Activated CD4-positive, alpha-beta T cell treated with anti-CD3 and anti-CD28 coated beads, Interleukin-2, amount 10 ng/mL, durations not matched to agents 24 days and 14 days (primary cell): ENCODE measurements at places on chromosomes 7 and 10. TPM values are rescaled to one million over a fixed set of nuclear protein-coding genes. Genes with fewer than 3 reads are reported as not detected.

DNA sequence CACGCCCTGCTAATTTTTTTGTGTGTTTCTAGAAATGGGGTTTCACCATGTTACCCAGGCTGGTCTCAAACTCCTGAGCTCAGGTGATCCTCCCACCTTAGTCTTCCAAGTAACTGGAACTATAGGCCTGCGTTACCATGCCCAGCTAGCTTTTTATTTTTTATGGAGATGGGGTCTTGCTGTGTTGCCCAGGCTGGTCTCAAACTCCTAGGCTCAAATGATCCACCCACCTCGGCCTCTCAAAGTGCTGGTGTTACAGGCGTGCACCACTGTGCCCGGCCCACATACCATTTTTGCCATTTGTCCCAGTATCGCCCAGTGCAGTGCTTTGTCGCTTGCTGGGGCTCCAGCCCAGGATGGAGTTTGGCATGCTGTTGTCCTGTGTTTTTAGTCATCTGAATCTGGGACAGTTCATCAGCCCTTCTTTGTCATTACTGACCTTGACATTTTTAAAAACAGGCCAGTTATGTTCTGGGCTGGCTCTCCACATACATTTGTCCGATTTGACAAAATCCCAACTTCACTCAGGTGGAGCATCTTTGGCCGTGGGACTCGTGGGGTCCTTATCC lies 16.7 kb downstream of the FOXK1 start:
- H3K4me1 ChIP-seq: peaks cover 12% of the 10 kb centered on the region
- DNase-seq: no peak
- H3K27ac ChIP-seq: no peak overlapping the region
- H3K4me3 ChIP-seq: no peak overlapping the region

- no peaks in the 10 kb centered on the region for H3K27me3 ChIP-seq
- no peaks in the 10 kb centered on the region for H3K4me1 ChIP-seq
- H3K27ac ChIP-seq: no peak overlapping the region
- H3K4me3 ChIP-seq: no peak overlapping the region
- no peak for DNase-seq
Observed at GRCh38 chr10:32400961-32401360, 45.0 kb upstream of the CCDC7 start.

- H3K36me3 ChIP-seq: no peaks in the 10 kb centered on the region
- H3K27me3 ChIP-seq: peaks cover 1% of the 10 kb centered on the region
- peak; percentile 84 for DNase-seq
- no peak overlapping the region for H3K27ac ChIP-seq
- no peak overlapping the region for H3K4me3 ChIP-seq
Observed at GRCh38 chr7:113710310-113711096, 208.3 kb downstream of the PPP1R3A start.

- no peaks in the 10 kb centered on the region for H3K36me3 ChIP-seq
- H3K4me3 ChIP-seq: no peak overlapping the region
Observed at GRCh38 chr10:2748287-2748686, 319.1 kb upstream of the PFKP start.

DNA sequence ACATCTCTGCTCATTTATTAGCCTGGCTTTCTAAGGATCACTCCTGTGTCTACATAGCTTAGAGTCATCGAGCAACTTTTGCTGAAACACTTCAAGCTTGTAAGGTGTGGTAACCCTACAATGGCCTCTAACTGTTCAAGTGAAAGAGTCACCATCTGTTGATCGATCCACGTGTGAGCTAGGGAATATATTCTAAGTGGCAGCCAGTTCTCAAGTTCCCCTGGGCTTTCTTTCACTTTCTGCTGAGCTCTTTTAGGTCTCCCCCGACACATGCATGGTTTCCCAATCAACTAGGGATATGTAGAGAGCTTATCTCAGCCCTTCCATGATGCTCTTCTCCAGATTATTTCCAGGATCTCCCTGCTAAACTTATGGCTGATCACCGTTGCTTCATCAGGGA lies 15.5 kb downstream of the AOAH start:
- H3K27me3 ChIP-seq: no peaks in the 10 kb centered on the region
- H3K4me1 ChIP-seq: peaks cover 63% of the 10 kb centered on the region
- H3K4me3 ChIP-seq: peak overlapping the region; percentile 12
- H3K36me3 ChIP-seq: peaks cover 83% of the 10 kb centered on the region
- no peak for DNase-seq

DNA sequence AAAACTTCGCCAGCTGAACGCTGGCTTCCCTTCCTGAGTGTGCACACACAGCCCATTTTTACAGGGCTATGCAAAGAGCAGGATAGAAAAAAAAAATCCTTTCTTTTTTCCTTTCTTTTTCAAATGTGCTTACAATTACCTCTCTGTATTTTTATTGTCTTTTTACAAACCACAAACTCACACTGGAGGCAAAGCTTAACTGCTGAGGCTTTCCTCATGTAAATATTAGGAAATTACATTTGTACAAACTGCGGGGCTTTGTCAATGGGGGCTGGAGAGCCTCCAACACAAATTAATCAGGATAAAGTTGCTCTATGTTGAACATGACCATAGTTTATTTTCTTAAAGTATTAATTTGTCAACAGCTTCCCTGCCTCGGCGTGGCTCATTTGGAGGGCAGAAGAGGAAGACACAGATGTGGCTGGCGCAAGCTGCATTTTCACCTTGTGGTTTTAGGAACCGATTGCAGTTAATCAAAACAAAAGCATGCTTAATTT lies 411.7 kb upstream of the MKI67 start:
- no peak overlapping the region for H3K4me3 ChIP-seq
- peaks cover 51% of the 10 kb centered on the region for H3K27me3 ChIP-seq
- DNase-seq: no peak
- no peaks in the 10 kb centered on the region for H3K36me3 ChIP-seq
- no peak overlapping the region for H3K27ac ChIP-seq
- no peaks in the 10 kb centered on the region for H3K4me1 ChIP-seq

- no peaks in the 10 kb centered on the region for H3K4me1 ChIP-seq
- H3K27me3 ChIP-seq: peaks cover 2% of the 10 kb centered on the region
- H3K4me3 ChIP-seq: no peak overlapping the region
- H3K36me3 ChIP-seq: no peaks in the 10 kb centered on the region
- DNase-seq: no peak
Observed at GRCh38 chr7:3767917-3768777, 467.1 kb downstream of the SDK1 start.

- no peak overlapping the region for H3K27ac ChIP-seq
- H3K4me3 ChIP-seq: no peak overlapping the region
- no peak for DNase-seq
- H3K4me1 ChIP-seq: no peaks in the 10 kb centered on the region
- no peaks in the 10 kb centered on the region for H3K36me3 ChIP-seq
Observed at GRCh38 chr10:93039110-93039509, 21.5 kb upstream of the CYP26C1 start.

DNA sequence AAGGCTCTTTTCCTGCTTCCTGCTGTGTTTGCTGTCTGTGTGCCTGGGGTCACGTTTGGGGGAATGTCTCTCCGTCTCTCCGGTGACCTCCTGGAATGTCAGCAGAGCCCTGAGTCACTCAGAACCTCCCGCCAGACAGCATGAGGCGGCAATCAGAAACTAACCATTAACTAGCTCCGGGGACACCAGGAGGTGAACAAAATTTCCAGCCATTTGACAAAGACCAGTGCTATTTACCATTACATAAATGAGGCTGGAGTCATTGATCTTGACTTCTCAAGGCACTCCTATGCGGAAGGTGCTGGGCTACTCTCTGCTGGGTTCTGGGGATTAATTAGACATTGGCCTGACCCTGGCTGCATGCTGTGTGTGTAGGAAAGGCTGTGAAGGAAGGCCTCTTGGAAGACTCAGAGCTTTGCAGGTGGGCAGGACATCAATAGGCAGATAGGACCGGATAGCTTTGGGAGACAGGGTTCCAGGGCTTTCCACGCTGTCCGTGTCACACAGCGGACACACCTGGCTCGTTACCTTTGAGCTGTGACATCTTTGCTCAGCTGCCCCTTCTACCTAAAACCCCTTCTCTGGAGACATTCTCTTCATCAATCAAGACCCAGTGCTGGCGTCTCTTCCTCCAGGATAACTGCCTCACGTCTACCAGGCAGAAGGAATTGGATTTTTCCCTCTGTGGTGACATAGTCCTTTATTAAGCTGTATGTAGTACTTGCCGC lies 77.0 kb downstream of the PFKFB3 start:
- peaks cover 42% of the 10 kb centered on the region for H3K4me1 ChIP-seq
- H3K27ac ChIP-seq: no peak overlapping the region
- no peak for DNase-seq
- H3K27me3 ChIP-seq: no peaks in the 10 kb centered on the region
- H3K4me3 ChIP-seq: no peak overlapping the region

DNA sequence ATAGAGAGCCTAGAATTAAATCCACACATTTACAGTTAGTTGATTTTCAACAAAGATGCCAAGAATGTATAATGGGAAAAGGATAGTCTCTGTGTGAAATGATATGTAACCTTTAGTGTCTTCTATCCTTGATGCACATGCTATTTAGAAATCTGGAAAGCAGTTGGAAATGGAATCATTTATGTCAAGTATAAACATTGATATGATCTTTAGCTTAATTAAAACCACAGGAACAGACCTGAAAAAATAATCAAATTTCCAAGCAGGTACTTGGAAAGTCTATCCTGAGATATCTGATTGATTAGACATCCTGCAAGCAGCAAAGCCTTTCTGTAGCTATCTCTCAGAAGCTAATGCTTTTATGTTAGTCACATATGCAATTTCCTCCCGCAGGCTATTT lies 24.4 kb upstream of the SRI start:
- no peaks in the 10 kb centered on the region for H3K36me3 ChIP-seq
- H3K27ac ChIP-seq: no peak overlapping the region
- no peak overlapping the region for H3K4me3 ChIP-seq
- no peaks in the 10 kb centered on the region for H3K4me1 ChIP-seq
- no peak for DNase-seq

DNA sequence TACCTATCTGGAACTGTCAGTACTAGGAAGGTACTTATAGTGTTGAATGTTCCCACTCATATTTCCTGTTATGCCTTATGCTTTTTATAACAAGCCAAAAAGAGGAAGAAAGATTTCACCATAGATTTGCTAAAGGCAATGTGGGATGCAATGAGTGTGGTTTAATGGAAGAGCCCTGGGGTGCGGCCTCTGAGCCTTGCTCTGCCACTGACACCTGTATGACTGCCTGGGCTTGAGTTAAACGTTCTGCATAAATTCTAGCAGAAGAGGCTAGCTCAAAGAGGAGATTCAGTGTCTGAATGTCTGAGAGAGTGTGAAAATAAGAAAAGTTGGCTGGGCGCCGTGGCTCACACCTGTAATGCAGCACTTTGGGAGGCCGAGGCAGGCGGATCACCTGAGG lies 143.8 kb downstream of the TPST1 start:
- peaks cover 1% of the 10 kb centered on the region for H3K27me3 ChIP-seq
- no peaks in the 10 kb centered on the region for H3K4me1 ChIP-seq
- H3K27ac ChIP-seq: no peak overlapping the region
- H3K4me3 ChIP-seq: no peak overlapping the region
- no peak for DNase-seq

DNA sequence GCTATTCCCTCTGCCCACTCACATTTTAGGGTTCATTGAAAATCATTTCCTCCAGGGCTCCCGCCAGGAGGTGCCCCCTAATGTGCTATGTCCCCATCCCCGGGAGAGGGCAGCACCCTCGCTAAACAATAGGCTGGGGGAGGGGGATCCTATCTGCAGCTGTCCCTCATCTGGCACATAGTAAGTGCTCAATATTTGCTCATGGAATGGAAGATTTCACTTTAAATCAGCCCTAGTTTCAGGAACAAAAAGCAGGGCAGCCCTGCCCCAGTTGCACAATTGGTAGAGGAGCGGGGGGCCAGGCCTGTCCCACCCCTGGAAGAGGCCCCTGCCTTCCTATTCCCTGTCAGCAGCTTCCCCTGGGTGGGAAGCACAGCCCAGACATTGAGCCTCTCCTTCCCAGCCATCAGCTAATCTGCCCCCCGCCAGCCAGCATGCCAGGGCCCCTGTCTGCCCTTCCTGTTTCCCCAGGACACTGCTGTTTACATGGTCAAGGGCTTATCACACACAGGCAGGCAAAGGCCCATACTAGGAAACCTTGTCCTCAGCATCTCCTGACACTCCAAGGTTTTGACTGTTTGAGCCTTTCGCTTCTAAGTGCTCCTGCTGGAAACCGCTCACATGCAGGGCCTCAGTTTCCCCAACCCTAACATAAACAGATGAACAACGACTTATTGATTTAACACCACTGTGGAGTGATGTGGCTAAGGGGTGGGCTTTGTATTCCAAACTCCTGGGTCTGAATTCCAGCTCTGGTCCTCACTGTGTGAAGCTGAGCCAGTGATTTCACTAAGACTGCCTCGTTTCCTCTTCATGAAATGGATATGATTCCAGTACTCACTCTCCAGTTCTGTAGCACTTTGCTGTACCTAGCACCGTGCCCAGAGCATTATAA lies 130.7 kb upstream of the ZMIZ1 start:
- H3K36me3 ChIP-seq: no peaks in the 10 kb centered on the region
- DNase-seq: peak; percentile 63
- no peaks in the 10 kb centered on the region for H3K27me3 ChIP-seq
- no peak overlapping the region for H3K4me3 ChIP-seq

DNA sequence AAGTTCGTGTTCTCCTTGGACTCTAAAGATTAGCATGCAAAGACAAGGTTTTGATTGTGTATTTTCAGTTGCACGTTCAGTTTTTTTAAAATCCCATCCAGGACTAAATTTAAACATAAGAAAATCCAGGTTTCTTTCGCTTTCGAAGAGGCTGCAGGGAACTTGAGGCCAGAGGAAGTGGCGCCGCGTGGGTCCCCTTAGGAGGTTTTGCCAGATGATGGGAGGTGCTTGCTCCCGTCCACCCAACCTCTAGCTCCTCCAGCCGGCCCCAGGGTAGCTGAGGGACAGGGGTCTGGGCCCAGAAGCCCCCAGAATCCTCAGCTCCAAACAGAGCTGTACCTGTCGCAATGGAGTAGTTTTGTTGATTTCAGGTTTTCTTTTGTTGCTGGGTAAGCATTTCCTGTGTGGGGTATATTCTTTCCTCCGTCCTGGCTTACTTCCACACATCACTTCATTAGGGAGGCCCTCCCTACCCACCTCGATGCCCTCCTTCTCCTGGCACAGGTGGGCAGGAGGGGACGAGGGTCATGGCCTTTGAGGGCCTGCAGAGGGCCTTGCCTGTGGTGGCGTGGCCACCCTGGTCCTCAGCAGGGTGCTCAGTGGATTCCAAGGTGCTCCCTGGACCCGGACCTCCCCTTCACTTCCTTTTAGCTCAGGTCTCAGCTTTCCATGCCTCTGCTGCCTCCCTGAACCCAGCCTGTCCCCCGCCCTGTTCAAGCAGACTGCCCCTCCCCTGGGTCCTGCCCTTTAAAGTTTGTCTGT lies 32.6 kb downstream of the LHPP start:
- peaks cover 12% of the 10 kb centered on the region for H3K4me1 ChIP-seq
- peak overlapping the region; percentile 62 for H3K4me3 ChIP-seq
- DNase-seq: peak; percentile 68
- no peaks in the 10 kb centered on the region for H3K27me3 ChIP-seq

The HMX2 gene
- total RNA-seq: not detected in 2 replicates
